ENCODE measurements at places on chromosomes 1 and 21.

- peak; percentile 86 for DNase-seq
These were observed 24.4 kb downstream of the RRAGC start for GRCh38 chr1:38834937-38835827.

DNA sequence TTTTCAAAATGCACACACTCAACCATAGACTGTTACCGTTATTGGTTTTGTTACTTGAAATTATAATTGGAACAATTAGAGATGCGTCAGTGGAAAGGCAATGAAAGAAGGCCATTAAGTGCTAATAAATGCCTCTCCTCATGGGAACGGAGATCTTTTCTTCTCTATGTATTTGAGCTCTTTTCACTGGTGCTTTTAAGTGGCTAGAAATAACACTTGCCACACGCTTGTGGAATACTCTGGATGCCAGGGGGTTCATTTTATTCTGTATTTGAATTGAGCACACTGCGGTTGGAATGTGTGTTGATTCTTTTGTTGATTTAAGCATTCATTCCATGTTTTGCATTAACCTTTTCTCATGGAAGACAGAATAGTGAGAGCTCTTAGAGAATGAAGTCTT lies 68.4 kb downstream of the DNM3 start:
- DNase-seq, result no peak

GRCh38 chr21:36915014-36915695 lies 51.3 kb downstream of the HLCS start:
- no peak for DNase-seq

DNA sequence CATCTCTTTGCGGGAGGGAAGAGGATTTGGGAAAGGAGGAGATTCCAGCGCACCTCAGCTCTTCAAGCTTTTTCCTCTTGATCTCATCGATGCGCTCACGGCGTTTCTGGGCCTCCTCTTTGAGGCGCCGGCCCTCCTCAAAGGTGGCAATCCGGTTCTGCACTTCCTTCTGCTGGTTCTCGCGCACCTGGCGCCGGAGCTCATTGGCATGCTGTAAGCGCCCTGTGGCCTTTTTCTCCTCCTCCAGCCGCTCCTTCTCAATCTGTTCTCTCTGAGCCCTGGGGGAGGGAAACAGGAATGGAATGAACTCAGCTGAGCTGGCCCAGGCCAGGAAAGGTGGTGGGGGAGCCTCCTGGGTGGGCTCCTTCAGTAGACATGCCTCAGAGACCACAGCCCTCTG lies 10.4 kb upstream of the VSIG8 start:
- no peak for DNase-seq

DNA sequence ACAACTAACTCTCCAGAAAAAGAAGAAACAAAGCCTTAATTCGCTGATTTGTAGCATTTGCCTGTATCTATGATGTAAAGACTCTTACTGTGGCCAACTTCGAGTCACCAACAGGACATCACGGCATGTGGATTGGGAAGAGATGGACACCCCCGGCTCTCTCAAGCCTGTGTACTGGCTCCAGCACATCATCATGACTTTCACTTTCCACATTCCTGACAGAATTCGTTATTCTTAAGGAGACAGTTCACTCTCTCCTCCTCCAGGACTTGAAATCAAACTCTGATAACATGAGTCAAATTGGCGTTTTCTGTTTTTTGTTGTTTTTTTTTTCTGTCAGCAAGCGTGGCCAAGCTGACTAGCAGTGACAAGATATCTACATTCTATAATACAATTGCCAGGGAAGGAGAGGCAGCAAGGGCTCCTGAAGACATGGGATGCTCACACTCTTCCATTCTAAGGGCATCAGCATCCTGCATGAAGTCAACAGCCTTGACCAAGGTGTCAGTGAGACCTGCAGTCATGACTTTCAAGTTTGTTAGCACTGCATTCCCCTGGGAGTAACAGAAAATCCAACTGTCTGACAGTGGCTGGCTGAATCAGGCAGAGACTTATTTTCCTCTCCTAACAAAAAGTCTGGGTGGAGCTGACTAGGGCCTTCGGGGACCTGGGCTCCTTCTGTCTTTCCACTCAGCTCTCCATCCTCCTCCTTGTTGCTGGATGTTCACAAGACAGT lies 13.3 kb upstream of the TRAF3IP3 start:
- peak; percentile 81 for DNase-seq

DNA sequence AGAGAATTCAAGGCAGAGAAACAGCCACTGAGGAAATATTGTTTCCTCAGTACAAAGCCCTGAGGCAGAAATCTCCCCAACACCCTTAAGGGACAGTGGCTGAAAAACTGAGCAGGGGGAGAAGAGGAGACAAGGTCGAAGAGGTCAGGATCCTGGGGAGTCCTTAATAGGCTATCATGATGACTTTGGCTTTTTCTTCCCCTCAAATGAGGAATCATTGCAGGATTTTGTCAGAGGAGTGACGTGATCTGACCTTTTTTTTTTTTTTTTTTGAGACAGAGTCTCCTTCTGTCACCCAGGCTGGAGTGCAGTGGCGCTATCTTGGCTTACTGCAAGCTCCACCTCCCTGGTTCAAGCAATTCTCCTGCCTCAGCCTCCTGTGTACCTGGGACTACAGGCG lies 10.2 kb downstream of the MAP7D1 start:
- no peak for DNase-seq

GRCh38 chr1:207444514-207445217 lies 9.5 kb upstream of the CR2 start:
- no peak for DNase-seq

DNA sequence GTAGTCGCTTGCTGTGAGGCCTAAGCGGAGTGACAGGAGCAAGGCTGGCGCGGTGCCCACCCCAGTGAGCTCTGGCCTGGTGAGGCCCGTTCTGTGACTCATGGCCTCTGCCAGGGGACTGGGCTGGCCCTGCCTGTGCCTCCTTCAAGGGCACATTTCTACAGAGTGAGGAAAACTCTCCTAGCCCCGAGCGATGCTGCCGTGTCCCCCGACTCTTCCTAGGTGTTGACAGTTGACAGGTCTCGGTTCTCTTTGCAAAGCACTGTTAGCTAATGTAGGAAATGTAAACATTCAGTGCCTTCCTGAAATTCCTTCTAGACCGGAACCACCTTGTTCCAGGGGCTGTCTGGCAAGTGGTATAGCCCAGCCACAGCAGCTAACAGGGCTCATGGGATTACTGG lies 43.9 kb downstream of the ABCG1 start:
- DNase-seq, result peak; percentile 3

DNA sequence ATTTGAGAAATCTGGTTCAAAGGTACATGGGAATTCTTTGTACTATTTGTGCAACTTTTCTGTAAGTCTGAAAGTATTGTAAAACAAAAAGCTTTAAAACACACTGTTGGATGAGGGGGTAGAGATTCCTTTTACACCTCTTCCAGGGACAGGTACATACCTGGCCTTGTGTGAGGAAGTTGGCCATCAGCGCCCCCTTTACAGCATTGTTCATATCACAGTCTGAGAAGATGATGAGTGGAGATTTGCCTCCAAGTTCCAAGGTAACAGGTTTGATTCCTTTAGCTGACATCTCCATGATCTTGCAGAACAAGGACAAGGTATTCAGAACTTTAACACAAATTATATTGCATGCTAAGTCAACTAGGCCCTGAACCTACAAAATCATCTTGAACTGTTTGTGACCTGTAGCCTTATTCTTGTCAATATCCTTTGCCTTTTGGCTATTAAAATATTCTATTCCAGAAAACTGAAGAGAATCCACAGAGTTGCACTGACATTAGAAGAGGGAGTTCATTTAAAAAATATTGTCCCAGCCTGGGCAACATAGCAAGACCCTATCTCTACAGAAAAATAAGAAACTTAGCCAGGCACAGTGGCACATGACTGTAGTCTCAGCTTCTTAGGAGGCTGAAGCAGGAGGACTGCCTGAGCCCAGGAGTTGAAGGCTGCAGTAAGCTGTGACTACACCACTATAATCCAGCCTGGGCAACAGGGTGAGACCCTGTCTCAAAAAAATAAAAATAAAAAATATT lies 18.9 kb downstream of the ALDH9A1 start:
- no peak for DNase-seq

DNA sequence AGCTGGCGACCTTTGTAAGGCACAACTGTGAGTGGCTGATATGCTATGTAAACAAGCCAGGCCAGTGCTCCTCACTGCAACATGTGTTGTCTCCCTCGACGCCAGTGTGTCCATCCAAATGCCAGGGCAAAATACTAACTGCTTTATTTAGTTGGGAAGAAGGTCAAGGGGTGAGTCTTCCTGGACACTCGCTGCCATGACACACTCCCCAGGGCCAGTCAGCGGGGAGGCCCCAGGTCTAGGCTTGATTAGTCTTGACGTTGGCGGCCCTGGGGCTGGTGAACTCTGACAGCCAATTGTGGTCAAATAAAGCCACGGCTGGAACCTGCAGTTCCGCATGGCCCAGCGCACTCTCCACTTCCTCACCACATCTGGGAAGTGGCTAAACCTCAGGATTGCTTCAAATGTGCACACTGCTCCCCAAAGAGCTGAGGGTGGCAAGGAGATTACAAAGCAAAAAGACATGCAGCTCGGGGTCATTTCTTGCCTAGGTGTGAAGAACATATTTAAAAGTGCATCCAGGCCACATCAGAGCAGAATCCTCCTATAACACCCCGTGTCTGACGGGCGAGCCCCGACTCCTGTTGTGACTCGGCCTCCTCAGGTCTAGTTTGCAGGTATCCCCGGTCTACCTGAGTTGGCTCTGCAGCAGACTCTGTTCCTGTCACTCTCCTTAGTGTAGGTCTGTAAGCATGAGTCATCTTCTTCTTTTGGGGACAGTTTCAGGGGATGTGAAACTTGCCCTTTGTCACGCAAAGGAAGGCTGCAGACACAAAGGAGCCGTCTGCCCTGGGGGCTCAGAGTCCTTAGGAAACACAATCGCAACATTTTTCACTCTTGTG lies 183.5 kb downstream of the RUNX1 start:
- DNase-seq, result no peak

GRCh38 chr21:39064325-39065012 lies 118.8 kb downstream of the PSMG1 start:
- no peak for DNase-seq

- DNase-seq, result no peak
These were observed 1.3 kb upstream of the LEMD1 start for GRCh38 chr1:205422993-205423642.

GRCh38 chr1:185338719-185339622 lies 21.9 kb upstream of the IVNS1ABP start:
- DNase-seq, result peak; percentile 63

GRCh38 chr1:247335882-247336281 lies 4.2 kb upstream of the ZNF496 start:
- no peak for DNase-seq

DNA sequence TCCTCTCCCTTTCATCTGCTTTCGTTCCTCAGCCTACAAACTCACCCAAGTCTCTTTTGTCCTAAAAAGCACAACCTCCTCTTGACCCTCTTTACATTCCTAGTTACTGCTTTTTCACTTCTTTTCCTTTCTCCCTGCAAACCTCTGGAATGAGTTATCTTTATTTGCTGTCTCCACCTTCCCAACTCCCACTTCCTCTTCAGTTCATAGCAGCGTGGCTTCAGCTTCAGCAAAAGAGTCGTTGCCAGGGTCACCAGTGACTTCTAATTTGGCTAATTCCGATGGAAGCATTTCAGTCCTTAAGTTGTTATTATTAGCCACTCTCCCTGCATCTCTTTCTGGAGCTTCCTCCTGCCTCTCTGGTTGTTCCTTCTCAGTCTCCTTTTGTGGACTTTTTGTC lies 6.2 kb upstream of the TMEM54 start:
- no peak for DNase-seq

DNA sequence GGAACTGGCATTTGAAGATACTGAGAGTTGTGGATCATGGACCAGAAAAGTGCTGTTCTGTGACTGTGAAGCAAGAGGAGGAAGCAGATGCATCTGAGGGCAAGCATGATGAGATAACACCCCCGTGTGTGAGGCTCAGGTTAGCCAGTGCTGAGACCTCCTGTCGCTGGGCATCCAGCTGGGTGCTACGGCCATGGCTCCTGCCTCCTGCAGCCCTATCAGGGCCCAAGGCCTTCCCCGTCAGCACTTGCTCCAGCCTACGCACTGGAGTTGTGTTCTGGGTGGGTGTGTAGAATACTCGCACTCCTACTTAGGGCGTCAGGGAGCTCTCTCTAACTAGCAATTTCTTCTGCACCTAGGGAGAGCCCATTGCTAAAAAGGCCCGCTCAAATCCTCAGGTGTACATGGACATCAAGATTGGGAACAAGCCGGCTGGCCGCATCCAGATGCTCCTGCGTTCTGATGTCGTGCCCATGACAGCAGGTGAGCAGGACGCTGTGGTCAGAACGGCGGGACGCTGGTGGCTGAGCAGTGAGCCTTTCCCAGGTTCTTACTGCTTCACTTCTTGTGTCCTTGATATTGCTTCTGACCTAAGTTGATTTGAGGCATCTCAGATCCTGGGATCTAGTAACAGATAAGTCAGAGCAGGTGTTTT lies 6.5 kb downstream of the PPIE start:
- DNase-seq, result no peak

DNA sequence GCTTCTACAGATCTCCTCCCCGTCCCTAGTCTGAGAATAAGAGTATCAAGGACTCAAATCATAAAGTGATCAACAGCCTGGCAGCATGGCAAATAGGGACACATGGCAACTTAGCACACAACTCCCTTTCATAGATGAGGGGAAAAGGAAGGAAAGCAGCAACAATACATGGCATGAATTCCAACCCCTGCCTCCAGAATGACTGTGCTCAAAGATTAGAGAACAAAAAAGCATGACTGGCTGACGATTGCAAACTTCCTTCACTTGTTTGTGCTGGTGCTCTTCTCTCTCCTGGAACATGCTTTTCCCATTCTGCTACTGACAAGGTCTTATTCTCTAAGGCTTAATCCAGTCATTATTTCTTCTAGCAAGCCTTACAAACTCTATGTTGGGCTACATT lies 11.5 kb downstream of the KTI12 start:
- no peak for DNase-seq

GRCh38 chr1:48230236-48230635 lies 7.7 kb downstream of the SLC5A9 start:
- no peak for DNase-seq

DNA sequence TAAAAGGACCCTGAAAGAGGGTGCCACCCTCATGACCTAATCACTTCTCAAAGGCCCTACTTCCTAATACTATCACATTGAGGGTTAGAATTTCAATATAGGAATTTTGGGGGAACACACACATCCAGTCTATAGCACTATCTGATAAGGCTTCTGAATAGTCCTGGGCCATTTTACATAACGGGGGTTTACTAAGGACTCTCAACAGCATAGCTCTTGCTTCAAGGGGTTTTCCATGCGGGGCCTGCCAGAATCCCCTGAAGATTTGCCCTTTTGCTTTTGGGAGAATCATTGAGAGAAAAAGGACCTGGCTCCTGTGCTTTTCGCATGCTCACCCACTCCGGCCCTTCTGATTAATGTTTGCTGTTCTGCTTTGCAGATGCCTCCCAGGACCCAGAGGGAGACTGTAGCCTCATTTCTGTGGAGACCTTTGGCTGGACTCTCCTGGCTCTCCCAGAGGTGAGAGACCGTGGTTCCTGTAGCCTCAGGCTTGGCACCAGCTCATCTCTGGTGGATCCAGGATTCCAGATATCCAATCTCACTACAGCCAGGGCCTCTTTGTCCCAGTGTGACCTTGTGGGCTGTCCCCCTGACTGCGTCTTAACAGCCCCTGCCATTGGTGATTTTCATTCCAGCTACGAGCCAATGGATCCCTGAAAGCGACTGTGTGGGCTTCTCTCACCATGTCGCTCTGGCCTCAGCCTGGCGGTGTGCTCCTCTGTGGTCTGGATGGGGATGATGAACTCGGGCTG lies 72.6 kb downstream of the DDR2 start:
- no peak for DNase-seq

Data from iris pigment epithelial cell (primary cell).